ENCODE measurements at places on chromosomes 12 and 14. TPM values are rescaled to one million over a fixed set of nuclear protein-coding genes. Genes with fewer than 3 reads are reported as not detected.

GRCh38 chr12:58640314-58640713 is 280.0 kb downstream of the LRIG3 start:
- peak; percentile 81 for DNase-seq

DNA sequence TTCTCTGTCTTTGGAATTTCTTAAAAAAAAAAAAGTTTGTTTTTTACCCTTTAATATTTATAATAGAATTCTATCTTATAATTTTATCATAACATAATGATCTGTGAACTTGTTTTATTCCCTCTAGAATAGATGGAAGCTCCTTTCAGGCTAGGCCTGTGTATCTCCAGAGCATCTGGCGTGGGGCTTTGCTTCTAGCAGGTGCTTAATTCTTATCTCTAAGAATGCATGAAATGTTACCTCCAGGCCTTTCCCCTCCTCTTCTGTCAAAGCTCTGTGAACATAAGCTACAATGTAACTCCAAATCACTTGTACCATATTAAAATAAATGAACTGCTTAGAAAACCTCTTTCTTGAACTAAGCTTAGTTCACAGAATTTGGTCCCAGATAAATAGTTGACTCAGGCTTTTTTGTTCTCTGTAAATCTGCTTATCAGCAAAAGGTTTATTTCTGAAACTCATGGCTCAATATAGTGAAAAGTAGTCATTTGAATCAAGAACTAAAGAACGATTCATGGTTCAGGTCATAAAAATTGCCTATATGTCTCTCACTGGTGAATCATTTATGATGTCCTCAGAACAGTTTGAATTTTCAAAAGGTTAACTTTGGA is 407.1 kb downstream of the TRHDE start:
- DNase-seq = no peak

GRCh38 chr12:89831310-89832095 is 122.9 kb upstream of the ATP2B1 start:
- no peak for DNase-seq

GRCh38 chr12:28750946-28751685 is 398.0 kb upstream of the FAR2 start:
- DNase-seq = no peak

DNA sequence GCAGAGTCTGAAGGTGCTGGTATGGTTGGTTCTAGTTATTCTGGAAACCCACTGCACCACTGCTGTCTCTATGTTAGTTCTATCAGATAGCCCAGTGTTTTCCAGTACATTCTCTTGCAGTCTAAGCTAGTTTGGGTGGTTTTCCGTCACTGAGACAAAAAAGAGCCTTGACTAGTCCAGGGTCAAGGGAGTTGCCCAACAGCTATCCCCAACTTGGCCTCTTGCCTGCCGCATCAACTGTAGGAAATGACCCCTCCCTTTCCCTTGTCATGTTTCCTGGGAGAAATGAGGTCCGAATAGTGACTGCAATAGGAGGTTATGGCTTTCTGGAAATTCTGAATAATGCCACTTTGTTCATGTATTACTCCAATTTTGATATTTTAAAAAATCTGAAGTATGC is 160.4 kb downstream of the EFCAB11 start:
- DNase-seq = no peak

- no peak for DNase-seq
Measured at GRCh38 chr12:97309921-97310320, 152.7 kb upstream of the RMST start.

DNA sequence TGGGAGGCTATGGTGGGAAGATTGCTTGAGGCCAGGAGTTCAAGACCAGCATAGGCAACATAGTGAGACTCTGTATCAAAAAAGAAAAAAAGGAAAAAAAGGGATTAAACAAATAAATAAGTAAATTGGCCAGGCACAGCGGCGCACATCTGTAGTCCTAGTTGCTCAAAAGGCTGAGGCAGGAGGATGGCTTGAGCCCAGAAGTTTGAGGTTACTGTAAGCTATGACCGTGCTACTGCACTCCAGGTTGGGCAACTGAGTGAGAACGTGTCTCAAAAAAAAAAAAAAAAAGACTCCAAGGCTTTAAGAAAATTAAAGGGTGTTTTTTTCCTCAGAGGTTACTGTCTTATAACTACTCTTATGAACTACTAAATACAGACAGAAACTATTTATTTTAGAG is 11.7 kb downstream of the BEST3 start:
- DNase-seq = peak; percentile 31

DNA sequence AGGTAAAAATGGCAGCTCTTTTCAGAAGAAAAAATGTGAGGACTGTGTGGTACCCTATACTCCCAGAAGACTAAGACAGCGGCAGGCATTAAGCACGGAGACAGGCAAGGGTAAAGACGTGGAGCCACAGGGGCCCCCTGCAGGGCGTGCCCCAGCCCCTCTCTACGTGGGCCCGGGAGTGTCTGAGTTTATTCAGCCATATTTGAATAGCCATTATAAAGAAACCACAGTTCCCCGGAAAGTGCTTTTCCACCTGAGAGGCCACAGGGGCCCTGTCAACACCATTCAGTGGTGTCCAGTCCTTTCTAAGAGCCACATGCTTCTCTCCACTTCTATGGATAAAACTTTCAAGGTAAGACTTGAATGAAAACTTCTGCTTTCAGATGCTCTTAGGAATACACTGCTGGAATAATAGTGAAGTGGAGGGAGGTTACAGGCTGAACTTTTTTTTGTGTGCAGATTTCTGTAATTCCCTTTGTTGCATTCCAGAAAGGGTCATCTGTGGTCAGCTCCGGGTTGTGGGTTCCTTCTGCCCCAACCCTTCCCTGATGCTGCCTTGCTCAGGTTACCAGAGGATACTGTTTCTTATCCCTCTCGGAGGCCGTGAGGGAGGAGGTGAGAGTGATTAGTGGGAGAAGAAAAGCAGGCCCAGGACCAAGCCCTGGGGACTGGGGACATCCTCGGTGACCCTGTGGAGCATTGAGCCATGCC is 58.4 kb downstream of the SLC25A47 start:
- DNase-seq = no peak

DNA sequence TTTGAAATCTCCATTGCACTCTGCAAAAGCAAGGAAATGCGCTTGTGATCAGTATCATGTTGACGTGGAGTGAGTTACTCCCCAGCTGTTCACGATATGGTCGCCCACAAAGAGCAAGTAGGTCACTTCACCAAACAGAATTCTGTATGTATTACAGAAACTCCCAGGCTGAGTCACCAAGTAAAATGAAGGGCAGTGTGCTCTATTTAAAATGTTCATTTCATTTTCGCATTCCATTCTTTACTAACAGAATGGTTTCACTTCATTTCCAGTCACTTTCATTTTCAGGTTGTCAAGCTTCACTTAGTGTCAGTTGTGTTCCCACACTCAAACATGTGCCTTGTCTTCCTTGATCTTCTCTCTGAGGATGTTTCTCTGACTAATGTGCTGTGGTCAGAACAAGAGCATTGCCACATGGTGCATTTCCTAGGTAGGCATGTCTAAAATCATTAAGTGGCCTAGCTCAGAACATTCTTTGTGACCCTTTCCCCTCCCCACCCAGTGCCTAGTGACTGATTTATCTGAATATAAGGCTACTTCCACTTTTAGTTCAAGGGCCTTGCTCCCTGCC is 391.2 kb downstream of the RAD51B start:
- DNase-seq = peak; percentile 99

DNA sequence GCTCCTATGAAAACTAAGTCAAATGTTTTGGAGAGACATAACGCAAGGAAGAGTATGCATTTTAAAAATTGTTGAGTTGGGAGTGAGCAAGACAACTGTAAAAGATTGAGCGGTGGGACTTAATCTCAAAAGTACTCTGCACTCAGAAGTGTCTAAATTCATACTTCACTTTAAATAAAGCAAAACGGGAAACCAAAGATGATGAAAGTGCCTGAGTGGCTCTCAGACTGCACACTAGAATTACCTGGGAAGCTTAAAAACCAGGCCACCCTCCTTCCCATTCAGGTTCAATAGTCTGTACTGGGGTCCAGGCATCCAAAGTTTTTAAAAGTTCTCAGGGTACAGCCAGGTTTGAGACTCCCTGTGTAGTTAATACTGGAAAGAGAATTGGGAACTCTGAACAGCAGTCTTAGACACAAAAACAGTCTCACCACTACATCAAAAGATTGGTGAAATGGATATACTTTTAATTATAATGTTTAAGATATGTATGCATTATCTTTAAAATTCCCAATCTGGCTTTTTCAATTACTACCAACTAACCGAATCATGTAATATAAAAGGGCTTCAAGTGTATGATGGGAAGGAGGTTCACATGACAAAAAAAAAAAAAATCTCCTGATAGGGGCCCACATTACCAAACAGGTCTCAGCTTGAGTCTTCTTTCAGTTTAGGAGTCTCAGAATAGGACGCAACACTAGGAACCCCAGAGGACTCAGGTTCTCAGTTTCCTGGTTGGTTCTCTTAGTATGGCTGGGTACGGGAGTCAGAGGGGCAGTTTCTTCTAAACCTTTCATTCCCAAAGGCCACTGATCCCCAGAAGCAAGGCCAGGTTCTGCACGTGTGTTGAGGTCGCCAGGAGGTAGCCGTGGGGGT is 1.0 kb downstream of the HOMEZ start:
- no peak for DNase-seq

PDZRN4 gene
- not detected for total RNA-seq

ACOT6 gene
- not detected for total RNA-seq
